Nucleus accumbens (tissue), 56 donors: ENCODE measurements at places on chromosomes 11 and 22.

DNA sequence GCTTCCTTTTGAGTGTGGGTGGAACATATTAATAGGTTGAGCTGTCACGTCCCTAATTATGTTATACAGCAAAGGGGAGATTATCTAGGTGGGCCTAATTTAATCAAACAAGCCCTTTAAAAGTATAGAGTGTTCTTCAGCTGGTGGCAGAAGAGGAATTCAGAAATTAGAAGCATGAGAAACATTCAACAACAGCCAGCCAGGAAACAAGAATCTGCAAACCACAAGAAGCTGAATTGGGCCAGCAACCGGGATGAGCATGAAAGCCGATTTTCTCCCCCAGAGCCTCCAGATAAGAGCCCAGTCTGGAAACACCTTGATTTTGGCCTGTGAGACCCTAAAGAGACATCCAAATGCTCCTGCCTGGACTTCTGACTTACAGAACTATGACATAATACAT is 105.8 kb upstream of the LDLRAD3 start:
- DNase-seq = no peak

- no peak for DNase-seq
Observed at GRCh38 chr11:44212128-44212527, 97.8 kb downstream of the ALX4 start.

- DNase-seq = no peak
Observed at GRCh38 chr11:68269414-68270081, 2.2 kb downstream of the C11orf24 start.

DNA sequence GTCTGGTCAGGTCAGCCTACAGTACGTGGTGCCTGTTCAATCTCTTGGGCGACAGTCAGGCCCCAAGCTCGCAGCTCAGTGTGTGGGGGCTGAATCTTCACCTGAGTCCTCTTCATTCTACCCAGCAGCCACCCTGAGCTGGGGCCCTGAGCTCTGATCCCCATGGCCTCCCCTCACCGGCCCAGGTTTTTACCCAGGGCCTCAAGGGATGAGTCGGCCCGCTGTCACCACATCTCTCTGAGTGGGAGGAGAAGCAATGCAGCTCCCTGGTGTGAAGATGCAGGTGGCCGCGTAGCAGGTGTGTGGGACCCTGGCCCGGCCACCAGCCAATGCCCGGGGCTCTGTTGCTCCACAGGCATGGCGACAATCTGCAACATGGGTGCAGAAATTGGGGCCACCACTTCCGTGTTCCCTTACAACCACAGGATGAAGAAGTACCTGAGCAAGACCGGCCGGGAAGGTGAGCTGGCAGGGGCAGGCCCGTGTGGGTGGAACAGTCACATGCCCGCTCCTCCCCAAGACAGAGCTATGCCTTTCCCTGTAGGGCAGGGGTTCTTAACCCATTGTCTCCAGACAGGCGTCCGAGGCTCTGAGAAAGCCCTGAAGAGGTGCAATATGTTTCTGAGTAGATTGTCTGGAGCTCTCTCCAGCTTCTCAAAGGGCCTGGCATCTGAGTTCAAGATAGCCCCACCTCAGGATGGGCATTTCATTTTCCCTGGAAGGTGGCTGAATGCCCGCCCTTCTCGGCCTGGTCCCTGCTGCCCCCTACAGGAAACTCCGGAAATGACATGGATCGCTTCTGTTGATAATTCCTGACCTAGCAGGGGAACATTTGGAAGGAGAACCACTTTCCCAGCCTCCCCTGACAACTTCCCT is 26.9 kb downstream of the POLR3H start:
- DNase-seq = peak; percentile 72

- DNase-seq = no peak
Observed at GRCh38 chr11:77677138-77677537, 39.5 kb upstream of the CLNS1A start.

DNA sequence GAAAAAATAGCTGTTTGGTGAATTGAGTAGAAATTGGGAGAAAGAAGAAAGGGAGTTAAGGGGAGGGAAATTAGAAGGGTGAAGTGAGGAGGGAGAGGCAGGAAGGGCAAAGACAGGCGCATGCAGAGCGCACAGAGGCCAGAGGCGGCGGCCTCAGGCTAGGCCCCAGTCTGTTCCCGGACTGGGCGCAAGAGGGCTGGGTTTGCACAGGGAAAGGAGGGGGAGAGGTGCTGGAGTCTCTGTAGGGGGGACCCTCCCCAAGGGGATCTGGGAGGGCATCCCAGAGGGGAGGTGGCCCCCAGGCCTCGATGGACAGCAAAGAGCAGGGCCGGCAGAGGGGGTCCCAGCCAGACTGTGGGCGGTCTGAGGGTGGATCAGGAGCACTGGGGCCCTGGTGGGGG is 1.3 kb upstream of the FLRT1 start:
- DNase-seq = no peak
